SK-N-DZ (cell line): ENCODE measurements at places on chromosomes 1 and 21.

DNA sequence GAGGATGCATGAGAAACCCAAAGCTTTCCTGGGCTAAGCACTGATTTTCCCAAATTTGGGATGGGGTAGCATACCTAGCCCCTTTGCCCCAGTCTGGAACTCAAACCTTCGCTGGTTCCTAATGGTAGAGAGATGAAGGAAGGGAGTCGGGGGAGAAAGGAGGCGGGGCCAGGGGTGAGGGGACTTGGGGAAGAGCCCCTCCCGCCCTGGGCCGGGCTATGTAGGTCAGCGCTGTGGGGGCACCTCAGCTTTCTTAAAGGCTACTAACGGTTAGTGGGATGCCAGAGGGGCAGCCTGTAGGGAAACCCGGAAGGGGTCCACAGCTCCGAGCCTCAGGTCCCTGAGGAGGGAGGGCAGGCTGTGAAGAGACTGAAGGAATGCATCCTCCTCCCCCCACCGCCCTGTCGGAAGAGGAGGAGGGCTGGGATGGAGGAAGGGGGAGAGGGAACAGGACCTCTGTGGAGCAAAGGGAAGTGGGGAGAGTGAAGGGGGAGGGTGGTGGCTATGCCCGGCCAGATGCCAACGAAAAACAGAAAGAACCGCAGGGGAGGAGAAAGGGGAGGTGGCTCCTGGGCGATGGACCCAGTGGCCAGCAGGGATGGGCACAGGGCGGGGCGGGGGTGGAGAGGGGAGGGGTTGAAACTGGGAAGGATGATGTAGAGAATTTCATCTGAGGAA is 1.3 kb downstream of the CADM3 start:
- DNase-seq, result peak; percentile 9

DNA sequence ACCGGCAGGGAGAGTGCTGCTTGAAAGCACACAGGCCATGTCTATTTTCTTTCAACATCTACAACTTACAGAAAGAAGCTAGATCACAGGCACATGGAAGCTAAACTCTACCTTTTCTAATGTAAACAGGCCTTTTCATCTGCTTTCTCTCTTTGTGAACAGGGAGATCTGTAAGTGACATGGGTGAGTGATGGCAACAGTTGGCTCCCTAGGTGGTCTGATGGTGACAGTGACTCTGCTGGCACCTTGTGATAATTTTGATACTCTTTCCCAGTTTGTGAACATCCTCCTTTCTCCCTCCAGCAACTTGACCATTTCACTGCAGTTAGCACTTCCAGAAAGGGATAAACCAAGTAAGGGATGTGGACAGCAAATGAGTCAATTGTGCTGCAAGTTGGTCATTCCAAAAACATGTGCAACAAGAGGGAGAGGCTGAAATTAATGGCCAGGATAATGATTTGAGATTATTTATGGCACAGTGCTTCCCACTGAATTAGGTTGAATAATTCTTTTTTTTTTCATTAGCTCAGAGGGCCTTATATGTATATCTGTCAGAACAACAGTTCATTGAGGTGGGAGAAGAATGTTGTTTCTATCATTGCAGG is 89.5 kb downstream of the XCL2 start:
- no peak for DNase-seq

DNA sequence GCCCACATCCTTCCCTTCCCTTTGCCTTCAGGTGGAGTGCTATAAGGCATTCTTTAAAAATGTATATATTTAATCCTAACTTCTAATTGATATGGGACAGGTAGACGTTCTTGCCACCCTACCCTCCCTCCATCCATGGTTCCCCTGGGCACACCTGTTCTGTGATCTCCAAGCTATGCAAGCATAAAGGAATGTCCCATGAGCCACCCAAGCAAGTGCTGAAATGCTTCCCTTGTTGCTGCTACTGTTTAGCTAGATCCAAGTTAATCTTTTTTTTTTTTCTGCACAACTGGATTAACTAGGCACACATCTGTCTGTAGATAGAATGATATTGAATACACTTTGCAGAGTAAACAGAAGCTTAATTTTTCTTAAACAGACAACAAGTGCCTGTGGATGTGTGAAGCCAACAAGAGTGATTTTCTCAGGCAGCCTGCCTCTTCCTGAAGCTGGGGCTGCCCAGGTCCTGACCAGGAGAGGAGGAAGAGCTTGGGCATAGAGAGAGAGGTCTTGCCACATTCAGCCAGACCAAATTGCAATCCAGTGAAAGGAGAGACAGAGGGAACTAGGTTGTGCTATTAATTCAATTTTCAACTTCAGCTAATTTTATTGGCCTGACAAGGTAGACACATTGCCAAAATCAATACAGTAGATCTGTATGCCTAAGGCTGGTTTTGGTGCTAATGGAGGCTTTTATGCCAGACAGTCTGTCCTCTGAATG is 28.2 kb upstream of the ATP1B1 start:
- no peak for DNase-seq

GRCh38 chr1:90161625-90162024 is 166.7 kb downstream of the ZNF326 start:
- no peak for DNase-seq

DNA sequence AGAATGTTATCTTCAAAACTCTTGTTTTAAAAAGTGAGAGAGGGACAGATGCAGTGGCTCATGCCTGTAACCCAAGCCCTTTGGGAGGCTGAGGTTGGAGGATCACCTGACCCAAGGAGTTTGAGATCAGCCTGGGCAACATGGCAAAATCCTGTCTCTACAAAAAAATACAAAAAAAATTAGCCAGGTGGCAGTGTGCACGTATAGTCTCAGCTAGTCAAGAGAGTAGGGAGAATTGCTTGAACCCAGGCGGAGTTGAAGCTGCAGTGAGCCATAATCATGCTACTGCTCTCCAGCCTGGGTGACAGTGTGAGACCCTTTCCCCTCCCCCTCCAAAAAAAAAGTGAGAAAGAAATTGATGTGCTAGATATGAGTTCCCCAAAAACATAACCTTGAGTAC is 131.0 kb downstream of the KCNT2 start:
- DNase-seq, result no peak

DNA sequence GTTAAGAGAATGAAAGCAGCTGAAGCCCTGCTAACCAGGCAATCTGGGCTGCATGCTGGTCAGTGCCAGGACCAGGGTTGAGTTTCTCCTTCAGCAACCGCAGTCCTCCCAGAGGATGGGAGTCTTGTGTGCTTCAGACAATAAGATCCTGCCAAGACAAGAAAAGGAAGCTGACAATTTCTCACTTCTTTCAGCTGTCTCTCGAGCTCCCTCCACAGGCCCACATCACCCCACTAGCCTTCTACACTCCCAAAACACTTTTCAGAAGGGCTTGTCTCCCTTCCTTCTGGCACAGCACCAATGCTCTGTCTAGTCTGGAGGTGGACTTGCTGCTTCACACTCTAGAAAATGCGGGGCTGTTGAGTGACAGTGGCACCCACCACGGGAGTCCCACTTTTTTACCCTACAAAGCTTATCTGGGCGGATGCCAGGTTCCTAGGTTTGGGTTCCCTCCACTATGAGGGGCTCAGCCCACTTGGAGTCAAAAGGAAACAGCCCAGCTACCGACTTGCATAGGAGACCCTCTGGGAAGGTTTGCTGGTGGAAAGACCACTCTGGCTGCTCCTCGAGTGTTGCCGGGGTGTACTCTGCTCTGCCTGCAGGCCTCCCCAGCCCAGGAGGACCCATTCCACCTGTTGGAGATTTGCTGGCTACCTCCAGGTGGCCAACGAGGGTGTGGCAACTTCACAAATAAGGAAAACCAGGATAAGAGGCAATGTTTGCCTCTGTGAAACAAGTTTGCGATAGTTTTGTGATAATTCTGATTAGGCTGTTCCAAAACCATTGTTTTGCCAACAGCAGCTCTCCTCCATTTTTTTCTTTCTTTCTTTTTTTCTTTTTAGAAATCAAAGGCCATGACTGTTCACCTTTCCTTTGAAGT is 68.9 kb downstream of the TENT5C start:
- DNase-seq, result no peak

DNA sequence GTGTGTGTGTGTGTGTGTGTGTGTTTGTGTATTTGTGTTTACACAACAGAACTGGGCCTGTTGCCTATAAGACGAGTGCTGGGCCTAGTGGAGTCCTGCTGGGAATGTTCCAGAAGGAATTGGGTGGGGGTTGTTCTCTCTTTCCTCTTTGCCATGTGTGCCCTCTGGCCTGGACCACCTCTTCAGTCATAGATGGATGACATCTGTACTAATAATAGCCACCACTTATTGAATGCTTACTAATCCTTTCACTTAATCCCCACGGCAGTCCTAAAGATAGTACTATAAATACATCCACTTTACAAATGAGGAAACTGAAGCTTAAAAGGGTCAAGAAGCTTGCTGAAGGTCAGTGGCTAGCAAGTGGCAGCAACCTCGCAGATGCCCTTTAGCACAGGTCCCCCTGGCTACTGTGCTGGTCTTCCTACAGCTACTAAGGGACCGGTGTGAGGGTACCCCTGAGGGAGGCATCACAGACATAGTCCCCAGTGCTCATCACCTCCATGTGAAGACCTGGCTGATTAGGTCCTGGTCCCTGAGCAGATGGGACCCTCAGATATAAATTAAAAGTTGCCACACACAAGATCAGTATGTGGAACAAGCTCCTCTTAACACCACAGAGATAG is 55.2 kb upstream of the KIF1B start:
- DNase-seq, result no peak

DNA sequence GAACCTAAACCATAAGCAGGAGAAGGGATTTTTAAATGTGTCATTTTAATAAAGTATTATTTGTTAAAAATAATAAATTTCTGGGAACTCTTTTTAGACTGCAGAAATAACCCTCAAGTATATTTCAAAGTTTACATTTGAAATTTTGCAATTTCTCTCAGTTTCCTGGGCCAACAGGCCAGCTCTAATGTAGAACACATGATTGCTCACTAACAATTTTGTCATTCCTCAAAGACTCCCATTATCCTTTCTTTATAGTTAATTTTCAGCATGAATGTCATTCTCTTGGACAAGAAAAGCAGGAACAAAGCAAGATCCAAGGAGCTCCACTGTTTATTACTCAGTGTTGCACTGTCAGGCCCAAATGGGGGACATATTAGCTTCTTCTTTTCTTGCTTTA is 119.4 kb upstream of the VANGL1 start:
- no peak for DNase-seq

DNA sequence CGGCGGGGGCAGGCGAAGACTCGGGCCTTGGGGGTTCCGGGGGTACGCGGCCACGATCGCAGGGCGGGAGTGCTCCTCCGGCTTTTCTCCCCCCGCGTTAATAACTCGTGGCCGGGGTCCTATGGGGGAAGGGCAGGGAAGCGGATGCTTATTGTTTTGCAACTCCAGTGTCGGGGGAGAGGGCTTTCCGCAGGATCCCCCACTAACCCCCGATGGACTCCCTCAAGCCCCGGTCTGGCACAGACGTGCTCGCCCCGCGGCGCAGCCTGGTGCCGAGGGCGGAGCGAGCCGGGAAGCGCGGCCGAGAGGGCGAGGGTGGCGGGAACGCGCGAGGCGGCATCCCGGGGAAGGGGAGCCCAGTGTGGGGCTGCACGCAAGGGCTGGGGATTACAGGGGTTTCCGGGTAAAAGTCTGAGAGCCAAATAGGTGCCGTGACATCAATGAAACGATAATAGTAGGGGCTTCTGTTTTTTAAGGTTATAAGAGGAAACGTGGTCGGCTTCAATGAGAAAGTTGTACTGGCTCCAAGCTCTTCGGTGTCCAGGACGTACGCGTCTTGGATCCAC is 772 bp downstream of the UCK2 start:
- DNase-seq, result peak; percentile 50

DNA sequence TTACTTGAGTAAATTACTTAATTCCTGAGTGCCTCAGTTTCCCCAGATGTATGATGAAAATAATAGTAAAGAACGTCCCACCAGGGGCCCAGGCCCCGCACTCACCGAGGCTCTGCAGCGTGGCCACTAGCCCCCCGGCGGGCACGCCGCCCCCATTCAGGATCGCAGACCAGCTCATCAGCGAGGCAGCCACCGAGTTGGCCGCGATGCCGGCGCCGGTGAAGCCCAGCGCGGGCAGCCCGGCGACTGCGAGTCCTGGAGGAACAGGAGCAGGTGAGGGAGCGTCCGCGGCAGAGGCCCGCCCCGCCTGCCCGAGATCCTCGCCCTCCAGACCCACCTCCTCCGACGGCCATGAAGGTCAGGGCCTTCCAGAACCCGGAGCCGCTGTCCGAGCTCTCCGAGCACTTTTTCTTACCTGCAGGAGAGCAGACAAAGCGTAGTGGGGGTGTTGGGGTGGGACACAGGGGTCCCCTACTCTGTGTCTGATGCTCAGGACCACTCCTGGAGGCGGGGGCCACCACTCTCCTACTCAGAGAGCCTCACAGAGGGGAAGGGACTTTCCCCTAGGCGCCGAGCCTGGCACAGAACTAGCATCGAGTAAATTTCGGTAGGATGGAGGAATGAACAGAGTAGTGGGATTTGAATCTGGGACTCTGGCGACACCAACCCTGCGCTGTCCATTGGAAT is 3.7 kb downstream of the IFI6 start:
- DNase-seq, result no peak

DNA sequence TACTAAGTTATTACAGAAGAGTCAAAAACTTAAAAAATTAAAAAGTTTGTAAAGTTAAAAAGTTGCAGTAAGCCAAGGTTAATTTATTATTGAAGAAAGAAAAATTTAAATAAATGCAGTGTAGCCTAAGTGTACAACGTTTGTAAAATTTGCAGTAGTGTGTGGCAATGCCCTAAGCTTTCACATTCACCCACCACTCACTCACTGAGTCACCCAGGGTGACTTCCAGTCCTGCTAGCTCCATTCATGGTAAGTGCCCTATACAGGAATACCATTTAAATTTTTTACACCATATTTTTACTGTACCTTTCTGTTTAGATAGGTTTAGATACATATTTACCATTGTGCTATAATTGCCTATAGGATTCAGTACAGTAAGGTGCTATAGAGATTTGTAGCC is 88.6 kb downstream of the CTH start:
- no peak for DNase-seq

DNA sequence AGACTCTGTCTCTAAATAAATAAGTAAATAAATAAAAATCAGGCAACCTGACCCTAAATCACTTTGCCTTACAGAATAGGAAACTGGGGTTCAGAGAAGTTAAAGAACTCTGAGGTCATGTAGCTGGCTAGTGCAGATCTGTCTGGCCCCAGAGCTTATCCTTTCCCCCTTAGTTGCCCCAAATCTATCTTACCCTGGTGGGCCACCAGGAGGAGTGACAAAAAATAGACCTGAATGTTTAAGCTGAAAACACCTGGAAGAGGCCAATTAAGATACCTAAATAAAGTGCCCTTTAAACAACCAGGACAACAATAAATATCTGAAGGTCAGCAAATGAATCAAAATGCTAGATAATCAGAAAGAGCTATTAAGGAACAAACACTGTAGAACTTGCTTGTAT is 59.7 kb downstream of the TEX35 start:
- DNase-seq, result no peak

DNA sequence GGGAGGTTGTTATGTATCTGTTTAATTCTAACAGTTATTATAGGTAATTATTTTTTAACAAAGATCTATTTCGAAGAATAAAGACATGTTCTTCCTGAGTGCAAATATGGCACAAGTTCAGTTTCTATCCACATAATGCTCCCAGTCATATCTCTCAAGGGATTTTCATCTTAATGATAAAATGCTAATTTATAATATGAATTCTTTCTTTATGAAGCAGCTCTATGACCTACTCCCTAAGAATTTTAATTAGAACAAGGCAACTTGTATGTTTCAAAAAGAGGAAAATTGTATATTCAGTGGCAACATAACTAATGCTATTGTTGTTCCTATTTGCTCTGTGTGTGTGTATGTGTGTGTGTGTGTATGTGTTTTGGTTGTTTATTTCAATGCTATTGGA is 1222.1 kb upstream of the NCAM2 start:
- DNase-seq, result no peak
